Jurkat, Clone E6-1 (cell line): ENCODE measurements at places on chromosomes 1 and 21.

DNA sequence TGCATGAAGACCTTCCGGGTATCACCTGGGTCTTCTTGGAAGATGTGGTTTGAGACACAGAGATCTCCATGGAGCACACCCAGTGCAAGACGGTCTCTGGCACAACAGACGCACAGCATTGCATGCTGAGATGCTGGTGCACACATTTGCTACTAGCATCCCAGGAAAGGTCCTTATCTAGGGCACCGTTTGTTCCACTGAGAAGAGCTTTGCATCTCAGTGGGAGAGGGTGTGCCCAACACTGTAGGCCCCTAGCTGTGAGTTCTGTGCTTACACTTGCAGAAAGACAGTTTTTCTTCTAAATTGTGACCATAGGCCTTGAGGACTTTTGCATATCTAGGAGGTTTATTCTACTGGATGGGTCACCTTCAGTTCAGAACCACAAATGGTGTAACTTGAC, 554.1 kb downstream of the MATN1 start:
- no peak for DNase-seq

DNA sequence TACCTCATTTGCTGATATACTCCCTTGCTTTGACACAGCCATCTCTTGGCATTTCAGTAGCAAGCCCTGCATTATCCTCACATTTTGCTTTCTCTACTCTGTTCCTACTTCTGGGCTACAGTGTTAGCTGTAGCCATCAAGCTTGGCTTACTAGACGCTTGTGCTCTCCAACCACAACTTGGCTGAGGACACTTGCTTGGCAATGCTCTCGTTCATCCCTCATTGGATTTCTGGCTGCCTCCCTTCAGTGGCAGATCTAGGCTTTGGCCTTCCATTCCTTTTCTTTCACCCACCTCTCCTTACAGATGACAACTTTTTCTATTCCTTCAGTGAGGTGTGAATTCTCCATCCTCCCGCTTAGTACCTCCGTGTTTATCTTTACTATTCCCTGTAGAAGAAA, 428.7 kb upstream of the LRRC7 start:
- no peak for DNase-seq

GRCh38 chr1:114289306-114289705, 135.6 kb upstream of the SYT6 start:
- DNase-seq = no peak

- no peak for DNase-seq
Observed at GRCh38 chr21:41746744-41747006, 20.2 kb downstream of the RIPK4 start.

- no peak for DNase-seq
Observed at GRCh38 chr1:166974647-166975345, 544 bp downstream of the ILDR2 start.

- DNase-seq = no peak
Observed at GRCh38 chr1:159282118-159282517, 20.0 kb upstream of the FCER1A start.

- no peak for DNase-seq
Observed at GRCh38 chr1:2519729-2520128, 6.7 kb downstream of the PANK4 start.

DNA sequence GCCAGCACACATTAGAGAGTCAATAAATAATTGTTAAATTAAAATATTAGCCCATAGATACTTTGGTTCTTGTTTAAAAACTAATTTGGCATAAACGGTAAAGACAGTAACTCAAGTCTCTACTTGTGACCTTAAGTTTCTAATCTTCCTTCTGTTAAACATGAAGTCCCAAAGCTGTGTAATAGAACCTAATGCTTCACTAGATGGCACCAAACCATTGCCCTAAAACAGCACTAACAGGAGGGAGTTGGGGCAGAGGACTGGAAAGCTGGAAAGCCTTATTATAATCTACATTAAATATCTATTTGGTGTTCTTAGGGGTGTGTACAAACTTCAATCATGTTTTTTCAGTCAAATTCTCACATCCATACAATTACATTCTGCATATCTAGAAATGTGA, 176.7 kb downstream of the OLFM3 start:
- peak; percentile 23 for DNase-seq

DNA sequence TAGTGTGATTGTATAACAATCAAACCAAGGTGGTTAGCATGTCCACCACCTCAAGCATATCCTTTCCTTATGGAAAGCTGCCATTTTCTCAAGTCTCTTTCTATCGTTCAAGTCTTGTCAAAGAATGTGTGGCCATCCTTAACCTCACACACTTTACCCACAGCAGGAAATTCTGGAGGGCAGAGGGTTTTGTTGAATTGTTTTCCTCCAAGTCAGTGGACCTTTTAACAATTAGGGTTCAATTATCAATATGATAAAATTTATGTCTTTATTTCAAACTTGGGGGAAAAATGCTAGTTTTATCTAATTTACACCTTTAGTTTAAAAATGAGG, 14.2 kb upstream of the PTPRC start:
- DNase-seq = no peak

DNA sequence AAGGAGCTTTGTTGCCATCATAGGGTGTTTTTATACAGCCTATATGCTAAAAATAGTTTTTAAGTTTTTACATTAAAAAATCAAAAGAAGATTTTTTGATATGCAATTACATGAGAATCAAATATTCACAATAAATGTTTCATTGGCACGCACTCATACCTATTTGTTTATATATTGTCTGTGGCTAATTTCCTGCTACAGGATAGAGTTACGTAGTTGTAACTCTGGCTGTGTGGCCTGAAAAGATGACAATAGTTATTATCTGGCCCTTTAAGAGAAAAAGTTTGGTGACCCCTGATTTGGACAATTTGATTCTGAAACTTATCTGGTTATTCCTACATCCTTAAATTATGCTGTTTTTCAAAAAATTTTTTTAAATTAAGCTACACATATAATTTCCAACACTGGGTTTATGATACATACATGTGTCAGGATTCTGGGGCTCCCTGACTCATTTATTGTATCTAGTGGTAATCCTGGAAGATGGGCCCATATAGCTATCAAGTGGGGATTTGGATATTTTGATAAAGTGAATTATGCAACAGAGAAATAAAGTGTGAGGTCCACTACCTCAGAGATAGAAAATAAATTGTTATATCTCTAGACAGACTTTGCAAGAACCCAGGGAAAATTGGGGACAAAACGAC, 370.2 kb upstream of the LYPLAL1 start:
- no peak for DNase-seq

- no peak for DNase-seq
Observed at GRCh38 chr1:35046730-35047129, 15.0 kb upstream of the ZMYM6 start.

DNA sequence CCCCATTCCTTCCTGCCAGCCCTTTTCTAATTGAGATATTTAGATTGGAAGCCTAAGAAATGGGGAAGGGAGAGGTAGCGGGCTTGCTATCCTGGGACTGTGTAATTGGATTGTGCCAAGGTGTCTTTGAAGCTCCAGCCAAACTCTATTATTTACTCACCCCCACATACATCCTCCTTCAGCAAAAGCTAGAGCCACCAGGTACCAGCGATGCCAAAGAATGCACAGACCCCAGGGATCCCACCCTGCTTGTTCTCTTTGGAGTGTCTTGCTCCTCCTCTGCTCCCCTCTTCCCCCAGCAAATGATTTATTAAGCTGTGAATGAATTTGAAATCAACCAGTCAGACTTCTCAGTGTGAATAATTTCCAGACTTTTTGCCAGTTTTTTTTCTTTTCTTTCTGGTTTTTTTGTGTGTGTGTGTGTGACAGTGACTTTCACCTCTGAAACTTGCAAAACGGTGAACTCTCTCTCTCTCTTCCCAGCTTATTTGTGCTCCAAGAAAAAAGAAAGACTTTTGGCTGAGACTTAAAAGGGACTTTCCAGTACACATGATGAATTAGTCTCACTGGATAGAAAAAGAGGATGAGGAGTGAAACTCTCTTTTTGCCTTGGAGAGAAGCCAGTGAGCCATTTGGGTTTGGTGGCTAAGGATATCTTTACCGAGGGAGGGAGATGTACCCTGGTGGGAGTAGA, 1.8 kb downstream of the VASH2 start:
- DNase-seq = no peak

- no peak for DNase-seq
Observed at GRCh38 chr1:24855474-24855873, 74.6 kb downstream of the RUNX3 start.

- peak; percentile 54 for DNase-seq
Observed at GRCh38 chr1:150186789-150187559, 37.3 kb downstream of the PLEKHO1 start.

DNA sequence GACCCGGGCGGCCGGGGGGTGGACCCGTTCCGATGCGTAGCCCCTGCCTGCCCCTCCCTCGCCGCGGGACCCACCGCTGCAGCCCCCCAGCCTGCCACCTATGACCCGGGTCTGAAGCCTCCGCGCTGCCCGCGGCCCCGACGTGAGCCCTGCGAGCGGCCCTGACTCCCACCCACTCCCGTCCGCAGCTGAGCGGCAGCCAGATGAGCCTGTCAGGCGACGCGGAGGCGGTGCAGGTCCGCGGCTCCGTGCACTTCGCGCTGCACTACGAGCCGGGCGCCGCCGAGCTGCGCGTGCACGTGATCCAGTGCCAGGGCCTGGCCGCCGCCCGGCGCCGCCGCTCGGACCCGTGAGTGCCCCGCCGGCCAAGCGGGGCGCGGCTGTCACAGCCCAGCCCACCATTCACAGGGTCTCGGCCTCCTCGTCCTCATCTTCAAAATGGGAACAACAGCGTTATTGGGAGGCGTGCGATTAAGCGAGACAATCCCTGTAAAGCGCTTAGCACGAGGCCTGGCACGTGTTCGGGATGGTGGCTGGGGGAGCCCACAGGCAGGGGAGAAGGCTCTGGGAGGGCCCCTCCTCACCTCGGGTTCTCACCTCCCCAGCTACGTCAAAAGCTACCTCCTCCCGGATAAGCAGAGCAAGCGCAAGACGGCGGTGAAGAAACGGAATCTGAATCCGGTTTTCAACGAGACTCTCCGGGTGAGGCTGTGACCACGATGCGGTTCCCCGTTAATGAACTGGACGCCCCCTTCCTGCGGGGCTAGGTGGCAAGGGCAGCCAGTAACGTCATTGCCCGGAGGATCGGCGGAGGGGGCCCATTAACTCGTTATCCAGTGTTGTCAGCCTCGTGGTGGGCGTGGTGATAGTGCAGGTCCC, 8.2 kb downstream of the SYTL1 start:
- DNase-seq = no peak

DNA sequence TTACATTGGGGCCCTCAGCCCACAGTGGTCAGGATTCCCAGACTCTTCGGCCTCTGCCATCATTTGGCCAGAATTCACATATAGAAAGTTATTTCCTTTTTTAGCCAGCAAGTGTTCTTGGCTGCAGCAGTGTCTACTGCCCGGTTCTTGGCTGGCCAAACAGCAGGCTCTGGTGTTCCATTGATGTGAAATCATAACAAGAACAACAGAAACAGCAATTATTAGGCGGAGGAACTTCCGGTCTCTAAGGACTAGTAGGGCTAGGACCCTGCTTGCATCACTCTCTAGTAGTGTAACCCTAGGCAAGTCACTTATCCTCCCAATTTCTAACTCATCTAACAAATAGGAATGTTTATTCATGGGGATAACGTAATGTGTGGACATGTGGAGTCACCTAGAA, 8.7 kb upstream of the GJA5 start:
- no peak for DNase-seq

DNA sequence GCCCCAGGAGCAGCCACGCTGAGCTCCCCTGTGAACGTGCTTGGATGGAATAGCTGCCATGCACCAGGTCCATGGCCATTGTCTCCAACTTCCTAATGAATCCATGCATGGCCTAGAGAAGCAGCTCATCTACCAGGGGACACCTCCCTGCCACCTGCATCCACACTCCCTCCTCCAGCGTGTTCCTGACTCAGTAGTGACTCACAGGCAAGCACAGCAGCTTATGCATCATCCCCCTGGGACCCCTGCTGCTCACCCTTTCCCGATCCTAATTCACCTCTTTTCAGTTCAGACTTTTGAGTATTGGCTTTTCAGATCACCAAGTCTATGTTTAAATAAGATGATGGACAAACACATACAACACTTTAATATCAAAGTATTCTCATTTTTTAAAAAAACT, 39.9 kb upstream of the TADA1 start:
- DNase-seq = no peak

DNA sequence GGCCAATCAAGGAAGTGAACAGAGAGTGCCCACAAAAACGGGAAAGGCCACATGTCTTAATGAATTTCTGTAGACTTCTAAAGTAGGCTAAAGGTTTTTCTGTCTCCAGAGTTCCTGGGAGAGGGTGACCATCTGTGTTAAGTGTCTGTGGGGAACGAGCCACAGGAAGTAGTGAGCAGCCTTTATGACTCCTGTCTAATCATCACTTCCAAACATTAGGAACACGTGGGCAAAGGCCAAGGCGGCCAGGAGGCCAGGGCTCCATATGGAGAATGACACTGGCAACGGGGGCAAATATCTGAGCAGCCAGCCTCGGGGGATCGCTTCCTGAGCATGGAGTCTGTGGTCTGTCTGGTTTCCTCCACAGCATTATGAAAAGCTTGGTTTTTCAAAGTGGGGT, 7.1 kb downstream of the FAM89A start:
- DNase-seq = no peak

- DNase-seq = no peak
Observed at GRCh38 chr1:167820684-167821355, 93.1 kb downstream of the ADCY10 start.

DNA sequence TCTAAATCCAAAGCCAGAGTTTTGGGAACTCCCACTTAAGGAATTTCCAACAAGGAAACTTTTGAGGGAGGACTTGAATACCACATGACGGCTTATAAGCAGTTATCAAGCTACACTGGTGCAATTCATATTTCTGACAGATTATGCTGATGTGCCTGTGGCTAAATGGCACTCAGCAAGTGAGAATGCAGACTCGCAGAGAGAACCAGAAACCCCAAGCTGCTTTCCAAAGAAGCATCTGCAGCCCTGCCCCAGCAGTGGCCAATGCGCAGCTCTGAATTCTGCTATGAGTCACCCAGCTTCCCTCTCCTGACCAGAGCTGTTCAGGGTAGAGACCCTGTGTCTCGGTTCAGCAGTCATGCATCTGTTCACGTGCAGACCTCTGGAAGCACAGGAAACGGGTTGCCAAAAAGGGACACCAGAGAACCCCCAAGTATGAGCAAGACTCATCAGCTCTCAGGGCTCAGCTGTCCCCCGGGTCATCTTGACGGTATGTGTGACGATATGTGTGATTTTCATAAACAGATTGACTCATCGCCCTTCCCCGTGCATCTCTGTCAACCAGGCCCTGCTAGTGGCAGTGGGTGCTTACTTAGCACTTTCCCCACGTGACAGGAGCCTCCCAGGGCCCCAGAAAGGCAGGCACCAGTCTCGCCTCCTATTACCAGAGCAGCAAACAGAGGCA, 76.3 kb downstream of the ITPKB start:
- no peak for DNase-seq

- no peak for DNase-seq
Observed at GRCh38 chr1:204920511-204920910, 49.8 kb downstream of the NFASC start.

DNA sequence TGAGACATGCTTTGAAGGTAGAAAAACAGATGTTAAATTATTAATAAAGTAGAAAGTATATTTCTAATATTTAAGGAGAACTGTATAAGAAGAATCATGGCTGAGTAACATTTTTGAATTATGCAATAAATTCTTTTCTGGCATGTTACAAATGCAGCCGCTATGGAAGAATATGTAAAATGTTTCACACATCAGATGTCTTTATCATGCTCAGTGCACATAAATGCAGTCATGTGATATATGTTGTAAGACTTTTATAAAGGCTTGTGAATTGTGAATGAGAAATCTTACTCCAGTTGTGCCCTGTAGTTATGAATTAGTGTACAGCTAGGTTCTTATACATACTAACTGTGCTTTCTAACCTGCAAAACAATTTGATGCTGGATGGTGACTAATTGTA, 53.5 kb downstream of the LRRC8B start:
- no peak for DNase-seq
